ENCODE measurements at places on chromosomes 11 and 22. TPM values are rescaled to one million over a fixed set of nuclear protein-coding genes. Genes with fewer than 3 reads are reported as not detected.

Gene ALKBH8
- total RNA-seq = 11.1 TPM

Gene TBX10
- total RNA-seq = not detected

DNA sequence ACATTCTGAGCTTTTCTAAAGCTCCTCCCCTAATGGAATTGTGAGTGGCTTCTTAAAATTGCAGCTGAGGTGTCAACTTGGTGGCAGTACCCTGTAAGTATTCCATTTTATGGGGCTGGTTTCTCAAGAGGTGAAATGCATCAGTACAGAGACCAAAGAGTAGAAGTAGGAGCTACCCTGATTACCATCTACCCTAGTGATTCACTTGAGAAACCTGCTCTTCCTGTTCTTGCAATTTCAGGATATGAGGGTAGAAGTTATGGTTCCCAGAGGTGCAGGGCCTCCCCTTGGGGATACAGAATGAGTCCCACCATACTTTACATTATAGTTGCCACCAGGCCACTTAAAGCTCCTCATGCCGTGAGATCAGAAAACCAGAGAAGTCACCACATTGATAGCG lies 944.6 kb downstream of the OPCML start:
- no peaks in the 10 kb centered on the region for H3K4me1 ChIP-seq
- no peak overlapping the region for H3K4me3 ChIP-seq
- DNase-seq = no peak
- no peaks in the 10 kb centered on the region for H3K36me3 ChIP-seq
- no peak overlapping the region for H3K27ac ChIP-seq

Gene RIN1
- 1.3 TPM for total RNA-seq

DNA sequence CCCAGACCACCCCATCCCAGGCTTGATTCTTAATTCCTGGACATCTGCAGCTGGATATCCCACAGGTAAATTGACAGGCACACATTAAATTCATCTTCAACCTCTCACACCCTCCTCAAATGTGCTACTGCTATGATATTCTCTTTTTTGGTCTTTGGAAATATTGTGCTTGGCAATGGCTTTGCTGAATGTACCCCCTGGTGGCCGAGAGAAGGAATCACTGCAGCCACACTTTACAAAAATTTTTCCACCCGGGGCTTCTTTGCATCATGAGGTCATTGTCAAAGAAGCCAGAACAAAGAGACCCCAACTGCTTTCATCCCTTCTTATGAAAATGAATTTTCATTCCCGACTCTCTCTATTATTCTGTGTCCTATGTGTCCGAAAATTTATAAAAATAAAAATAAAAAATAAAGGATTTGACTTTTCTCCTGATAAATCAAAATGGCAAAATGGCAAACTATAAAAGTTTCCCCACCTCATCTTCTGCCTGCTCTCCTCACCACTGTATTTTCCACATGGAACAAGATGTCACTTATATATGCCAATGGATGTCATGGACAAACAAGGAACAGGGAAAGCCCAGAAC lies 15.0 kb upstream of the CYB5R2 start:
- no peak overlapping the region for H3K4me3 ChIP-seq
- no peaks in the 10 kb centered on the region for H3K36me3 ChIP-seq
- no peak overlapping the region for H3K27ac ChIP-seq
- peak; percentile 27 for DNase-seq

DNA sequence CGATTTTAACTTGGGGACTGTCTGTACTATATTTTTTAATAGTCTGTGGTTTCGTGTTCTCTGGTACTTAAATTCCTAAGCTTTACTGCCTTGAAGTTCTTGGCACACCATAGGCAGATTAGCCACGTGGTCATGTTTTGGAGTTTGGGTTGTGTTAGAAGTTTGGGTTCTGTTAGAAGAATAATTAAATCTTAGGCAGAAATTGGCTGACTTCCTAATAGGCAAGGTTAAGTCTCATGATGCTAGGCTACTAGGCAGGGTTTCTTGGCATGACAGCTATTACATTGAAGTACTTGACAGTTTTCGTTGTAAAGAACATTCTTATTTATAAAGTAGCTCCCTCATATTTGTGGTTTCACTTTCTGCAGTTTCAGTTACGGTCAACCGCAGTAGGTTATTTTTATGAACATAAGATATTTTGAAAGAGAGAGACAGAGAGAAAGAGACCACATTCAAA lies 30.0 kb upstream of the MMP7 start:
- peak; percentile 55 for DNase-seq
- H3K4me1 ChIP-seq = peaks cover 50% of the 10 kb centered on the region
- peaks cover 16% of the 10 kb centered on the region for H3K36me3 ChIP-seq
- H3K4me3 ChIP-seq = peak overlapping the region; percentile 58

Gene CDKN1C
- total RNA-seq = 0.21 TPM

GRCh38 chr11:46051102-46051501 lies 70.2 kb downstream of the PHF21A start:
- no peak overlapping the region for H3K4me3 ChIP-seq
- DNase-seq = no peak
- H3K36me3 ChIP-seq = peaks cover 2% of the 10 kb centered on the region
- no peaks in the 10 kb centered on the region for H3K27me3 ChIP-seq
- H3K27ac ChIP-seq = no peak overlapping the region
- peaks cover 3% of the 10 kb centered on the region for H3K4me1 ChIP-seq

DNA sequence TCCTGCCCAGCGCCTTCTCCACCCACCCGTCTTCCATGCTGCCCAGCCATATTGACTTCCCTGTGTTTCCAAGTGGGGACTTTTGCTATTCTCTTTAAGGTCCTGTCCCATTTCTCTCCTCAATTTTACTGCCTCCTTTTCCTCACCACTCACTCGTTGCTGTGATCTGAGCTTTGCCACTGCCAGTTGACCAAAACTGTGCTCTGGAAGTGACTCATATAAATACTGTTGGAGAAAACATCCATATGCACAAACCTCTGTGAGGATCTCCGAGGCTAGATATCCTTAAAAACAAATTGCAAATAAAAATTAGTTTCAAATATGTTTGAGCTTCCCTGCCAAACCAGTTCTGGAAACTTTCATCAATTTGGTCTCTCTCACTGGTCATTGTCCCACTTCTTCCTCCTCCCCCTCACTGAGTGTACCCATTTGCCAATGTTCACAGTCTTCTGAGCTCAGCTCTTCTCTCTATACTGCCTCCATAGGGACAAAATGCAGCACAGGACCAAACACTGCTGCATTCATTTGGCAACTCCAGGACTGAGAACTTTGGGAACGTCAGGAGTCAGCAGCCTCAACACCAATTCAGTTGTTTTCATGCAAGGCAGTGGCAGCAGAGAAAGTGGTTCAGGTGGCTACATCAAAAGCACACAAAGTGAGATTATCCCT lies 34.0 kb upstream of the MMP13 start:
- no peak overlapping the region for H3K27ac ChIP-seq
- no peaks in the 10 kb centered on the region for H3K4me1 ChIP-seq
- H3K4me3 ChIP-seq = no peak overlapping the region
- H3K36me3 ChIP-seq = no peaks in the 10 kb centered on the region
- peaks cover 22% of the 10 kb centered on the region for H3K27me3 ChIP-seq

GRCh38 chr22:46471901-46472721 lies 65.3 kb downstream of the CELSR1 start:
- no peak for DNase-seq
- no peak overlapping the region for H3K4me3 ChIP-seq
- H3K27me3 ChIP-seq = peaks cover 5% of the 10 kb centered on the region
- no peak overlapping the region for H3K27ac ChIP-seq

DNA sequence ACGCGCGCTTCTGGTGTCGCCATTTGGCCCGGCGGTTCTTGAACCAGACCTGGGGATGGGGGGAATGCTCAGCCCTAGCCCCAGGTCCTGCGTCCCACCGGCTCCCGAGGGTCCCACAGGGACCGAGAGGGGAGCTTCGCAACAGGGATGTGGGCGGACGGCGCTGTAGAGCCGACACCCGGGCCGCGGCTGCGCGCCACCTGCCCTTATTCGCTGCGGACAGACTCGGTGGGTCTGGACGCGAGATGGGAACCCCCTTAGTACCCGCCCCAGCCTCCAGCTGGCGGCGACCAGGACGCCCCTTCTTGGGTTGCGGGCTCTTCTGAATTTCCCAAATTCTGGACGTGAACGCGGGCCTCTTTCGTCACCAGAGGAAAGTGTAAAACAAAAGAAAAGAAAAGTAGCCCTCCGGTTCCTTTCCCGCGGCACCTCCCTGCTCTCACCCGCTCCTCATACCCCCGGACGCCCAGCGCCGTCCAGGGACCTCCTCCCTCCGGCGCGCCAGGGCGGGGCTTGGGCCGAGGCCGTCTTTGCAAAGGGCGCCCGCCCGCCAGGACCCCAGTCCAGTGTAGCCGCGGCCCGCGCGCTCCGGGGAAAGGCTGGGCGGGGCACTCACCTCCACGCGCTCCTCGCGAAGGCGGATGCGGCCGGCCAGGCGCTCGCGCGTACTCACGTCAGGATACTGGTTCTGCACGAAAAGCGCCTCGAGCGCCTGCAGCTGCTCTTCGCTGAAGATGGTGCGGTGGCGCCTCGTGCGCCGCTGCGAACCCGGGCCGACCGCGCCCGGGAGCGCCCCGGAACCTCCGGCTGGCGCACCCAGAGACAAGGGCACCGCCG lies 827 bp downstream of the GSC2 start:
- DNase-seq = peak; percentile 70
- peaks cover 9% of the 10 kb centered on the region for H3K4me1 ChIP-seq
- H3K27me3 ChIP-seq = peaks cover 42% of the 10 kb centered on the region
- H3K36me3 ChIP-seq = peaks cover 4% of the 10 kb centered on the region

- H3K4me3 ChIP-seq = no peak overlapping the region
- H3K27ac ChIP-seq = no peak overlapping the region
- peaks cover 3% of the 10 kb centered on the region for H3K27me3 ChIP-seq
- no peak for DNase-seq
- H3K36me3 ChIP-seq = no peaks in the 10 kb centered on the region
These were observed 25.2 kb downstream of the GVQW3 start for GRCh38 chr11:76406359-76406758.

- no peak overlapping the region for H3K4me3 ChIP-seq
- H3K4me1 ChIP-seq = no peaks in the 10 kb centered on the region
- peaks cover 7% of the 10 kb centered on the region for H3K27me3 ChIP-seq
- no peaks in the 10 kb centered on the region for H3K36me3 ChIP-seq
- DNase-seq = no peak
These were observed 7.0 kb upstream of the KCNE3 start for GRCh38 chr11:74474316-74474715.

Gene KCNJ1
- not detected for total RNA-seq

DNA sequence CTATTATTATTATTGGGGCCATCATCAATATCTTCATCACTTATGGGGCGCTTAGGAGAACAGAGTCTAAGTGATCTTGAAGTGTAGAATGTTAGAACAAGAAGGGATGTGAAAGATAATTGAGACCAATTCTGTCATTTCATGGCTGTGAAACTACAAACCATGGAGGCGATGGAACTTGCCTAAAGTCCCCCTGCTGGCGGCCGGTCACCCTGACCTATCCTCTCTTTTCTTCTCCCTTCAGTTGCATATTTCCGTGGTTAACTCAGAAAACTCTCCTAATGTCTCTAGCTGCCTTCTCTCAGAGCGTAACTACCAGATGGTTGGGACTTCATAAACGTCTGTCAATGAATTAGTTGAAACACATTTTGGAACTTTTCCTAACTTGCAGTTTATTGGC lies 6.6 kb upstream of the OR4B1 start:
- peak; percentile 22 for DNase-seq
- H3K4me3 ChIP-seq = no peak overlapping the region
- H3K27me3 ChIP-seq = peaks cover 11% of the 10 kb centered on the region
- H3K27ac ChIP-seq = no peak overlapping the region

DNA sequence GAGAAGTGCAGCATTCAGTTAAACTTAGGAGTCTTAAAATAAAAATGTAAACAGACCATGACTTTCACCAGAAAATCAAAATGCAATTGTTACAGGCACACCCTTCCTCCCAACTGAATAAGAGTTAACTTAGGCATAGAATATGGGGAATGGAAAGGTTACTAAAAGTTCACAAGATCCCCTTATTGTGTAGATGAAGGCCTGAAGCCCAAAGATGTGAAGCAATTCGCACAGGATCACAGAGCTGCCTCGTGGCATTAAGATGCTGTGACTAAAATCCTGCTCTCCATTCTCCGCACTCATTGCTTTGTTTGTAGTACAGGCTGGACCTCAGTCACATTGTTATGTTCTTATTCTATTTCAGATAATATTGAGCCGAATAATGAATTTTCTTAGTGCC lies 4.0 kb downstream of the MS4A5 start:
- H3K27ac ChIP-seq = no peak overlapping the region
- H3K4me3 ChIP-seq = no peak overlapping the region
- H3K36me3 ChIP-seq = no peaks in the 10 kb centered on the region

Gene HOATZ
- 0.37 TPM for total RNA-seq

All from activated CD8-positive, alpha-beta T cell treated with anti-CD3 and anti-CD28 coated beads, Interleukin-2, amount 10 ng/mL, durations not matched to agents 7 days and 5 days (primary cell).